Muscle of leg (tissue), 16 donors: ENCODE measurements at places on chromosomes 12 and 14.

- no peak for DNase-seq
Observed at GRCh38 chr14:93733631-93734030, 54.7 kb downstream of the PRIMA1 start.

DNA sequence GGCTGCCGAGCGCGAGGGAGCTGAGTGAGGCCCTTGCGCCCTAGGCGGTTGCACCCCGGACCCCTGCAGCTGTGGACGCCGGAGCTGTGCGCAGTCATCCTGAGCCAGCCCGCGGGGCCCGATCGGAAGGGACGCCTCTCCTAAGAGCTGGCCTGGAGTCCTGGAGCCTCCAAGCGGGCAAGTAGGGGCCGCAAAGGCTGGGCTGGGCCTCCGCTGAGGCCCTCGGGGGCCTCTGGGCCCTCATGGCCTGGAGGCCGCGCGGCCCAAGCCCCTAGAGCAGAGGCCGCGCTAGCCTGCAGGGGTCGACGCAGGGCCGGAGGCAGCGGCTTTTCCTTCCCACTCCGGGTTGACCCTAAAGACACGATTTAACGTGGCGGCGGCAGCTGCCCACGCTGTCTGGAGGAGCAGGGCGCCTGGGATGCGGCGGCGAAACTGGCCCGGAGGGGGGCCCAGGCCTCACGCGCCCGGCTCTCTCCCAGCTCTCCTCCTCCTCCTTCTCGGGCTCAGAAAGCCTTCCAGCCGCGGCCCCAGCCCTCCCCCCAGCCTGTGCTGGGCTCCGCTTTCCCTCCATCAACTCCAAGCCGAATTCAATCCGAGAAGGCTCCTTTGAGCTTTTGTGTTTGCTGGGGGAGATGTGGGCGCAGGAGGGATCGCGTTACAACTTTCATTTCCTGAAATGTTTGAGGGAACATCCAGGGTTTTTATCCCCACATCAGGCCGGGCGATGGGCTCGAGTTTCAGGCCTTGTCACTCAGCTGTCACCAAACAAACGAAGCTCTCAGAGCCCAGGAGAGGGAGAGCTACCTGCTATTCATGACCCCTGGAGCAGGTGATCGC, 11.6 kb downstream of the SIX1 start:
- peak; percentile 89 for DNase-seq

DNA sequence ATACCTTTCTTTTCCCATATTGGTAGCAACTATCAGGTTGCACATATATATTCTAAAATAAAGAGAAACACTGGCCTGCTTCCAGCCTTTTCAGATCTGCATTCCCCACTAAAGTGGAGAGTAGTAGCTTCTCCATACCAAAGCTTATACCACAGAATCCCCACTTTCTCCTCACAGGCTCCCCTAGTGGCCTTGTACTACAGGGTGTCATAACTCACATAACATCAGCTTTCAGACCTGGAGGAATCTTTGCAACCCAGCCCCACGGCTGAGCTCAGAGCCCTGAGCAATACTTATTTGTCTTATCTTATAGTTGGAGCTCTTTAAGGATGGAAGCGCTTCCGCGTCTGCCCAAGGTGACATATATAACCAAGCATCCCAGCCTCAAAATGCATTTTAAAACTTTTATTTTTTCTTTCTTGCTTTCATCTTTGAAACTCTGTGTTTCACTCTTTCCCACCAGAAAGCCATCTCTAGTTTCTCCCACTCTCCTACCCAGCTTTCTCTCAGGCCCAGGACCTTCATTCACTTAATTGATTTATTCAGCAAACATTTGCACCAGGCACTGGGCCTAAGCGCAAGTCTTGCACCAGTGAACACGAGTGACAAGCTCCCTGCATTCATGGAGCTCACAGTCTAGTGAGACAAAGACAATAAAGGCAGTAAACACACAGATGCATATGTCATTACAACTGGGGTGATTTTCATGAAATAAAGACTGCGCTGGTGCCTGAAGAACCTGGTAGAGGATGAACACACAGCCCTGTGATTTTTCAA, 254.7 kb downstream of the IPO8 start:
- no peak for DNase-seq

DNA sequence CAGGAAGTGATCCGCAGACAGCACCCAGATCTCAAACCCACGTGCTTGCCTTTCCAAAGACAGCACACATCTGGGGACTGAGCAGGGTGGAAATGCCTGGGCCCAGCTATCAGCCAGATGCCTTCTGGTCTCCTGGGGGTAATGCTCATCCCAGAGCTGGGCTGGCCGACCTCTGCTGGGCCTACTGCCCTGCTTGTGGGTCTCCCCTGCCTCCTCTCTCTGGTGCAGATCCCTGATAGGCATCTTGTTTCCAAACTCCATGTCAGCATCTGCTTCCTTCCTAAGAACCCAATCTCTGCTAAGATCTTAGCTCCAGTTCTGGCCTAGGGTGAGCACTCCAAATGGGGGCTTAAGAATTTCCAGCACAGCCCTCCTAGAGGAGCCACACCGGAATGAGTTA, 1043.0 kb downstream of the VRK1 start:
- DNase-seq = no peak

GRCh38 chr12:58346032-58346632, 404.8 kb downstream of the ATP23 start:
- DNase-seq = peak; percentile 86

- DNase-seq = no peak
Observed at GRCh38 chr12:40644708-40645107, 47.5 kb upstream of the CNTN1 start.

- DNase-seq = no peak
Observed at GRCh38 chr12:80018119-80018518, 81.2 kb upstream of the OTOGL start.

- DNase-seq = no peak
Observed at GRCh38 chr12:32252199-32253073, 145.8 kb downstream of the BICD1 start.

GRCh38 chr12:109281452-109281851, 27.6 kb downstream of the FOXN4 start:
- DNase-seq = no peak

DNA sequence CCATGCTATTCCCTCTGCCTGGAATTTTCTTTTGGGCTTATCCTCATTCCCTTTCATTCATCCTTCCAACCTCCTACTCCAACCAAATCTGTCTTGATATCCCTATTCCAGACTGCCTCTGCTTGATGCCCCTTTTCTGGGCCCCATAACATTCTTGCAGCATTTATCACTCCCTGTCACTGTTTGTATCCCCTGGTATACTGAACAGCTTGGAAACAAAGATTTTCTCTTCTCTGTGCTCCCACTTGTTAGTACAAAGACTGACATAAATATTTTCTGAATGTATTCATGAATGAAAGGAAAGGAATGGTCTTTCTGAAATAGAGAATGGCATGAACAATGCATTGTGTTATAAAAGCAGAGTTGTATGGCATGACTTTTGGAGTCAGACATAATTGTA, 7.5 kb downstream of the IRAK4 start:
- DNase-seq = no peak

DNA sequence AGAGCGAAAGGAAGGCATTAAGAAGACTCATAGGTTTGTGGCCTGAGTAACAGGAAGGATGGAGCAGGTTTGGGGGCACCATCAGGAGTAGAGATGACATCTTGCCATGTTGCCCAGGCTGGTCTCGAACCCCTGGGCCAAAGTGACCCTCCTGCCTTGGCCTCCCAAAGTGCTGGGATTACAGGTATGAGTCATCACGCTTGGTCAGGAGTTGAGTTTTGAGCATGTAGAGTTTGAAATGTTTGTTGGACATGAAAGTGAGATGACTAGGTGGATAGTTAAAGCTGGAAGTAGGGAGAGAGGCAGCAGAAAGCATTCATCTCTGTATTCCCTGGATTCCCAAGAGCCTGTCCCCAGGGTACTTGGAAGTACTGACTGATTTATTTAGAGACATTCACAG, 112.6 kb downstream of the ERC1 start:
- no peak for DNase-seq

DNA sequence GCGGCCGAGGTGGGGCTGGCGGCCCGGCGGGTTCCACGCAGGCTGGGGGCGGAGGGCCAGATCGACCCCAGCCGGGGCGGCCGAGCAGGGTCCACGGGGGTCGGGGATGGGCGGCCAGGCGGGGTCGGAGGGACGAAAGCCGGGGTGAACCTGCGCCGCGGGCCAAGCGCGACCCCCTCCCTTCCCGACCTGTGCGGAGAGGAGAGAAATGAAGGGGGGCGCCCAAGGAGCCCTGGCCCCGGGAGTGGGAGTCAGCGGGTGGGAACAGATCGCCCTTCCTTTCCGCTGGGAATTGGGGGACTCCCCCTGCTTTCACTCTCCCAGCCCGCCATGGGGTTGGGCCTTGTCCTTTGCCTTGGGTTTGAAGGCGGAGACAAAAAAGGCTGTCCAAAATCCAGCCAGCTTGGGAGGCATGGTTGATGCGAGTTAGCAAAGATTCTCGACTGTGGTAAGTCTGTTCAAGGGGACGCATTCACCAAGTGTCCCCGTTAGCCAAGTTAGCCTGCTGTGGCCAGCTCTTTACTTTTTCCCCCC, 559 bp upstream of the CKAP4 start:
- DNase-seq = peak; percentile 88

- DNase-seq = no peak
Observed at GRCh38 chr14:21680072-21680471, 6.5 kb upstream of the OR4E1 start.

GRCh38 chr14:30114051-30114450, 186.4 kb upstream of the PRKD1 start:
- DNase-seq = no peak

DNA sequence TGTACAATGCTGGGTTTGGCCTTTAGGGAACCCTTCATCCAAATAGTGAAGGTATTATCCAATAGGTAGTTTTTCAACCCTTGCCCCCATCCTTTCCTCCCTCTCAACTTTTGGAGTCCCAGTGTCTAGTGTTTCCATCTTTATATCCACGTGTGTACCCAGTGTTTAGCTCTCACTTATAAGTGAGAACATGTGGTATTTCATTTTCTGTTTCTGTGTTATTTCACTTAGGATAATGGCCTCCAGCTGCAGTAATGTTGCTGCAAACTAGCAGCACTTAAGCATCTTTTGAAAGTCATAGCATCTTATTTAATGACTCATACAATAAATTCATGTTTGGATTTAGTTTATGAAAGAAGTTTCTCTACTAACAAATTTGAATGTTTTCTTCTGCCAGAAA, 442.5 kb downstream of the NELL2 start:
- peak; percentile 40 for DNase-seq

- no peak for DNase-seq
Observed at GRCh38 chr12:45587877-45588533, 141.5 kb upstream of the ARID2 start.

DNA sequence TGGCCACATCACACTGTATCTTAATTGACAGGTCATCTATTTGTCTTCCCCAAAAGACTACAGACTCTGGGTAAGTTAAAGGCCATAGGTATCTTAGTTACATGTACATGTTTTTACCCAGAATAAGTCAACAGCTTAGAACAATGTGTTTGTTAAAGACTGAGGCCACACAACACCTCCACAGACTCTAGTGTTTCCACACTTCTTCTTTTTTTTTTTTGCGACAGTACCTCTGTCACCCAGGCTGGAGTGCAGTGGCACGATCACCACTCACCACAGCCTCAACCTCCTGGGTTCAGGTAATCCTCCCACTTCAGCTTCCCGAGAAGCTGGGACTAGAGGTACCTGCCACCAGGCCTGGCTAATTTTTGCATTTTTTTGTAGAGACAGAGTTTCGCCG, 1.3 kb downstream of the GPN3 start:
- DNase-seq = no peak

DNA sequence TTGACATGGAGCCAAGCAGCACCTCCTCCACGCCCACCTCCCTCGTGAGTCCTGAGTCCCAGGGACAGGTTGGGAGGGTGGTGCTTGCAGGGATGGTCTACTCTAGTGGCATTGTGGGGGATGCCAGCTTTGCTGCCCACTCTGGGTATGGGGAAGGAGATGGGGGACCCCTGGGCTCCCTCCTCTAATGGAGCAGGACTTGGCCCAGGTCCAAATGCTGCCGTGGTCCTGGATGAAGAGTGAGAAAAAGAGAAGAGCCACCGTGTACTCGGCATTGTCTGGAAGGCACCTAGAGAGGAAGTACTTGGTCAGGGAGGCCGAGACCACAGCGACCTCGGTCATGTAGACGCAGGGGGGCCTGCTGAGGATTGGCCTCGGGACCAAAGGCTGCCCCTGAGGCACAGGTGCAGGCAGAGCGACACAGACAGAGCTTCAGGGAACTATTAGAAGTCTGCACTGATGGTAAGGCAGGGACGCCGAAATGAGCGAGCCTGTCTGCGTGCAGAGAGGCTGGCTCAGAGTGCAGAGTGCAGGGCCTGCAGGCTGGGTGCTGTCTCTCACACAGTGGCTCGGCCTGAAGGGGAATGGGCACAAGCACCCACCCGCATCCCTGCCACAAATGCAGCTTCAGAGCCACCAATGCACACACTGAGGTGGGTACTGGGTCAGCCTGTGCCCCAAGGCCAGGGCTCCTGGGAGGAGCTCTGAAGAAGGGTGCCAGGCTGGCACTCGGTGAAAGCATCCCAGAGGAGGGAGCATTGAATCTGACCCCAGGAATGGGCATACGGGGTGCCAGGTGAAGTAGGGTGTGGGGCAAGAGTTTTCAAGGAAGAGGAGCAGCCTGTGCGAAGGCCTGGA, 17.4 kb downstream of the NGB start:
- DNase-seq = no peak

- DNase-seq = no peak
Observed at GRCh38 chr14:89498878-89499277, 81.8 kb upstream of the FOXN3 start.

- DNase-seq = no peak
Observed at GRCh38 chr14:50388256-50388931, 8.3 kb downstream of the CDKL1 start.

DNA sequence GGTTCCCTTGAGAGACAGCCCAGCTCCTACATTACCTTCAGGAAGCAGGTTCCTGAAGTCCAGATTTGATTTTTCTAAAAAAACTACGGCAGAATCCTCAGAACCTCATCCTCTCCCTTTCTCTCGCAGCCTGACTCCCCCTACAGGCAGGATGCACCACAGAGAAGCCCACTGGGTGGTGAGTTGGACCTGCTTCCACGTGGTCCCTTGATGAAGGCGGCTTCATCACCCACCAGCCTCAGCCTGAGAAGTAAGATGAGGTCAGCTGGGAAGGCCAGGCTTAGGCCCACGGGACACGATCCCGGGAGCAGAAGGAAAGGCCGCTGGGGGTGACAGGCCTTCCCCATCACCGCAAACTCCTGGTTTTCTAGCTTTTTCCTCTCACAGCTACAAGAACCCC, 83.0 kb downstream of the ACTN1 start:
- no peak for DNase-seq

- DNase-seq = no peak
Observed at GRCh38 chr12:87020071-87020470, 763.9 kb upstream of the MGAT4C start.

- no peak for DNase-seq
Observed at GRCh38 chr12:52230364-52231281, 2.4 kb upstream of the KRT7 start.

DNA sequence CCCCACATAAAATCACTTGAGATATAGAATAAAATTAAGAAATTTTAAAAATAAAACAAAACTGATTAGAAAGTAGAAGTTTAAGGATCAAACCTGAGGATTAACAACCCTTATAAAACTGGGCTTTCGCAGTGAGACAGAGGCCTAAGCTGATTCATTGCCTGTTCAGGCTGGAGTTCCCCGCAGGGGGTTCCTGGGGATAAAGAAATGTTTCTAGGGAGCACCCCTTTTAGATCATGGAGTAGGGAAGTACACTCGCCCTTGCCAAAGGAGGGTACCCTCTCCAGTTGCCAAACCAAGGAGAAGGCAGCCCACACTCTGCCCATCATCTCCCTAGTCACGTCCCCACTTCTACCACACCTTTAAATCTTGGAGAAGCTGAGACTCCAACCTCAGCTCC, 6.8 kb downstream of the GLIPR1 start:
- no peak for DNase-seq
